Right kidney (tissue), 9 donors: ENCODE measurements at places on chromosomes 13 and 19.

- no peak for DNase-seq
Measured at GRCh38 chr13:53068585-53069520, 40.2 kb downstream of the OLFM4 start.

DNA sequence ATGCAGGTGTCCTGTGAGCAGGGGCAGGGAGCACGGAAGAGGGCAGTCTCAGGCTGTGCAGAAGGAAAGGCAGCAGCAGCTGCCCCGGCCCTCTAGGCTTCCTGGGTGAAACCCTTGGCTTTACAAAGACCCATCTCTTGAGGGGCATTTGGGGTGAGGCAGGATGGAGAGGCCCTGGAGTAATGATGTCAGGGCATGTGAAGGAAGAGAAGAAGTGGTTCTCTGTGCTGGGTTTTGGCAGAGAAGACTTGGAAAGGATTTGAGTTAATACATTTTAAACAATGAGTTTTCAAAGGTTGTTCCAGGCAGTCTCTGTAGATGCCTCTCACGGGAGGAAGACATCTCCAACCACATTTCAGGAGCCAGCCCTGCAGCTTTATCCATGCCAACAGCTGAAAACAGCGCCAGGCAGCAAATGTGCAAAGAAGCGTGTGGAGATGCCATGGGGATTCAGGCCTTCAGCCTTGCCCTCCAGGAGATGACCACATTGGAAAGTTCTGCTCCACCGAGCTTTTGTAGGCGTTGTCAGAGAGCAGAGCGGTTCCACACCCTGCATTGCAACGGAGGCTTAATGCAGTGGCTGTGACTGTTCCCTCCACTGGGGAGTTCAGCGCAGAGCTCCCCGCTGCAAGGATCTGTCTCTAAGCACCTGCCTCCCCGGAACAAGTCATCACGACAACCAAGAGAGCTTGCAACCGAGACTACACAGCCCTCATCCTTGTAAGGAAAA, 322.8 kb downstream of the UQCRFS1 start:
- DNase-seq = no peak

- no peak for DNase-seq
Measured at GRCh38 chr13:104086759-104087158, 1020.5 kb upstream of the SLC10A2 start.

- no peak for DNase-seq
Measured at GRCh38 chr13:39804332-39805210, 149.1 kb downstream of the COG6 start.

GRCh38 chr13:26022538-26023292, 29.1 kb downstream of the SHISA2 start:
- DNase-seq = peak; percentile 71

- DNase-seq = no peak
Measured at GRCh38 chr19:3684817-3685410, 15.4 kb downstream of the PIP5K1C start.

DNA sequence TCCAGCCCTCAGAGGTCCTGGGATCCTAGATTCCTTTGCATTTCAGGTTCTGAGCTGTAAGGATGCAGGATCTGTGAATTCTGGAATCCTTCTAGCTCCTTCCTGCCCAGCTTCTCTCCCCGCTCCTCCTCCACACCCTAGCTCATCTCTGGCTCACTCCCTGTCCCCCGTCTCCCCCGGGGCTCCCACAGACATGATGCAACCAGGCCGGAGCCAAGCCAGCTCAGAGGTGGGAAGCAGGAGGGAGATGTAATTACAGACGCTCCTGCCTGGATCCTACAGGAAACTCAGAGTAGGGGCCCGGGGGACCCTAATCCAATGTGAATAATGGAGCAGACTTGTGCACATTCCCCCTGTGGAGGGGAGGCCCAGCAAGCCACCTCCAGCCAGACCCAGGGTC, 4.5 kb downstream of the GNG8 start:
- DNase-seq = no peak

- DNase-seq = no peak
Measured at GRCh38 chr13:100899720-100900316, 225.2 kb upstream of the TMTC4 start.

DNA sequence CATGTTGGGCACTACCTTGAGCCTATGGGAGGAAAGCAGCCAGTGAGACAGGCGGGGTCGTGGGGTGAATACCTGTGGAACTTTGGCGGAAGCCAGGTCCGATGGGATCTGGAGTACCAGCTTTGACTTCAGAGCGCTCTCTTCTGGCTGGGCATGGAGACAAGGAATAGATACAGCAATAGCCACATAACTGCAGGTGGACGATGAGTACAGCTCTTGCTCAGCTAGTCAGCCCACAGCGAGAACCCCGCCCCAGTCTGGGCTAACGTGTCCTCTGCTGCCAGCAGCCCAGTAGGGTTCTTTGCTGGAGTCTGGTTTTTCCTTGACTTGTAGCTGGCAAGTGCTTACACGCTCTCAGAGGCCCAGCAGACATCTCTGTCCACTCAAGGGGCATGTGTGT, 83.4 kb downstream of the SIPA1L3 start:
- DNase-seq = no peak

DNA sequence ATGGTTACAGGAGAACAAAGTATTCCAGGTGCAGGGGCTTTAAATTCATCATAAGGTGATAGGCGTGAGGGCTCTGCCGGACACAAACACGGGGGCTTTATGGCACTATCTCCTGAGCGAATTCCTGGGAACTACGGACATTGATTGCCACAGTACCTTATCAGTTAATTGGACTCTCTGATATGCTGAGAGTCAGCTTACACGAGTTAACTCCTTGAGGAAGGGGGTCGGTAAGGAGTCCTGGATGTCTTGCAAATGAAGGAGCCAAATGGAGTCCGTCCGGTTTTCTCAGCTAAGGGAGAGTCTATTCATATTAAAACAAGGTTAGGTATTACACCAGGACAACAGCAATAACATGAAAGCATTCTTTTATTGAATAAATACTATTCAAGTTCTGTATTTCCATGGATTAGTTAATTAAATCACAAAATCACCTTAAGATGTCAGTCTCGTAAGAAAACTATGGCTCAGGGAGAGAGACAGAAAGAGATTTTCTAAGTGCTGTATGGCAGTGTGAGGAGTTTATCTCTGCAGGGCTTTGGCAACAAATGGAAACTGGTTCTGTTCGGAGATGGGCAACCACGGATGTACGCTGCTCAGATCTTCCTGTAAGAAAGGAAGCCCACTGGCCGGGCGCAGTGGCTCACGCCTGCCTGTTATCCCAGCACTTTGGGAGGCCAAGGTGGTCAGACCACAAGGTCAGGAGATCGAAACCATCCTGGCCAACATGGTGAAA, 26.2 kb upstream of the HIF3A start:
- no peak for DNase-seq

- peak; percentile 12 for DNase-seq
Measured at GRCh38 chr13:114199954-114200353, 20.9 kb downstream of the CFAP97D2 start.

DNA sequence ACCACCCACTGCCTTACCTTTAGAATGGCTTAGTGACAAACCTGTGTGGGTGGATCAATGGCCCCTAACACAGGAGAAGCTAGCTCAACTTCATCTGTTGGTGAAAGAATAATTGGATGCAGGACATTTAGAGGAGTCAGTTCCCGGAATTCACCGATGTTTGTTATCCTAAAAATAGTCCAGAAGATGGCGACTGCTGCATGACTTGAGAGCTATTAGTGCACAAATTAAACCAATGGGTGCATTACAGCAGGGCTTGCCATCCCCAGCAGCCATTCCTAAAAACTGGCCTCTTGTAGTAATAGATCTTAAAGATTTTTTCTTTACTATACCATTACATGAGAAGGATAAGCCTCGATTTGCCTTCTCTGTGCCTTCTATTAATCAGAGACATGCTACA, 46.8 kb upstream of the ZNF726 start:
- DNase-seq = no peak

- DNase-seq = no peak
Measured at GRCh38 chr13:111093634-111094033, 21.5 kb upstream of the ARHGEF7 start.

GRCh38 chr19:58474291-58474996, 1.7 kb upstream of the ZNF446 start:
- no peak for DNase-seq

DNA sequence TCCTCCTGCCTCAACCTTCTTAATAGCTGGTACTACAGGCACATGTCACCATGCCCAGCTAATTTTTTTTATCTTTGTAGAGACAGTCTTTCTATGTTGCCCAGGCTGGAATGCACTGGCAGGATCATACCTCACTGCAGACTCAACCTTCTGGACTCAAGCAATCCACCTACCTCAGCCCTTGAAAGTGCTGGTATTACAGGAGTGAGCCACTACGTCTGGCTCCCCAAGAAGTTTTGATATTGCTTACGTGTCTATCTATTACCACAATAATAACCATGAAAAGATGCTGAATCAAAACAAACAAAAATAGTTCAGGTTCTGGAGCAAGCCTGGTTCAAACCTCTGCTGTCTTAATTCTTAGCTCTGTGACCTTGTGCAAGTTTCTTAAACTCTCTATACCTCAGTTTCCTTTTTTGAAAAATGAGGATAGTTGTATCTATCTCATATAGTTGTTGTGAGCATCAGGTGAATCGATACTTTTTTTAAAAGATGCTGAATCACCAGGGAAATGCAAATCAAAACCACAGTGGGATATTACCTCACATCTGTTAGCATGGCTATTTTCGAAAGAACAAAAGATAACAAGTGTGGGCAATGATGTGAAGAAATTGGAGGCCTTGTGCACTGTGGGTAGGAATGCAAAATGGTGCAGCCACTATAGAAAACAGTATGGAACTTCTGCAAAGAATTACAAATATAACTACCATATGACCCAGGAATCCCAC, 19.0 kb upstream of the LEUTX start:
- DNase-seq = no peak

DNA sequence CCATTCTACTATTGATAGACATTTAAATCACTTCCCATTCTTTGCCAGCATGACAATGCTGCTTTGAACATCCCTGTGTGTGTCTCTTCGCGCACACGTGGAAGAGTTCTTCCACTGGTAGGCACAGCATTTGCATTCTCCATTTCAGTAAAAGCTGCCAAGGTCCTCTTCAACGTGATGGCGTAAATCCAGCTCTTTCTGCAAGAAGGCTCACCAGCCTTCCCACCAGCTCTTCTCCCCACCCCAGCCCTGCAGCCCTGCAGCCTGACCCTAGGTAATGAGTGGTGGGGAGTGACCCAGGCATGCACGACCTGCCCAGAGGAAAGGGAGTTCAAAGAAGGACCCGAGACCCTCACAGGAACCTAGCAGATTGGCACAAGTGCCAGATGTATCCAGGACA, 31.7 kb upstream of the FFAR2 start:
- DNase-seq = no peak

DNA sequence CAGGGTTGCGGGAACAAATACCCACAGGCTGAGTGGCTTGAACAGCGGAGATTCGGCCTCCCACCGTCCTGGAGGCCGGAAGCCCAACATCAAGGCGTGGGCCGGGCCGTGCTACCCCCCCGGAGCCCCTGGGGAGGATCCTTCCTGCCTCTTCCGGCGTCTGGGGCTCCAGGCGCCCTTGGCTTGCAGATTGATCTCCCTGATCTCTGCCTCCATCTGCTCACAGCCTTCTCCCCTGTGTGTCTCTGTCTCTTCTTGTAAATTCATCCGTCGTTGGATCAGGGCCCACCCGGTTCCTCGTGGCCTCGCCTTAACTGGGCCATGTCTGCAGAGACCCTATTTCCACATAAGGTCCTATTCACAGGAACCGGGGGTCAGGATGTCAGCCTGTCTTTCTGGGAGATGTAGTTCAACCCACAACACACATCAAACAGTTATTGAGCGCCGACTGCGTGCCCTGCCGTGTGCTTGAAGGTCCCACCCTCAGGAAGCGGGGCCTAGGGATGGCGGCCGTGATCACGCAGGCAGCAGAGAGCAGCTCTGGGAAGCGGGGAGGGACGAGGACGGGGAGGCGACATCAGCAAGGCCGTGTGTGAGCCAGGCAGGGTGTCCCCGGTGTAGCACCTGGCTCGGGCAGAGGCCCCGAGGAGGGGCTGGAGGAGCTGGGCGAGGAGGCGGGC, 21.3 kb downstream of the HCN2 start:
- peak; percentile 49 for DNase-seq

DNA sequence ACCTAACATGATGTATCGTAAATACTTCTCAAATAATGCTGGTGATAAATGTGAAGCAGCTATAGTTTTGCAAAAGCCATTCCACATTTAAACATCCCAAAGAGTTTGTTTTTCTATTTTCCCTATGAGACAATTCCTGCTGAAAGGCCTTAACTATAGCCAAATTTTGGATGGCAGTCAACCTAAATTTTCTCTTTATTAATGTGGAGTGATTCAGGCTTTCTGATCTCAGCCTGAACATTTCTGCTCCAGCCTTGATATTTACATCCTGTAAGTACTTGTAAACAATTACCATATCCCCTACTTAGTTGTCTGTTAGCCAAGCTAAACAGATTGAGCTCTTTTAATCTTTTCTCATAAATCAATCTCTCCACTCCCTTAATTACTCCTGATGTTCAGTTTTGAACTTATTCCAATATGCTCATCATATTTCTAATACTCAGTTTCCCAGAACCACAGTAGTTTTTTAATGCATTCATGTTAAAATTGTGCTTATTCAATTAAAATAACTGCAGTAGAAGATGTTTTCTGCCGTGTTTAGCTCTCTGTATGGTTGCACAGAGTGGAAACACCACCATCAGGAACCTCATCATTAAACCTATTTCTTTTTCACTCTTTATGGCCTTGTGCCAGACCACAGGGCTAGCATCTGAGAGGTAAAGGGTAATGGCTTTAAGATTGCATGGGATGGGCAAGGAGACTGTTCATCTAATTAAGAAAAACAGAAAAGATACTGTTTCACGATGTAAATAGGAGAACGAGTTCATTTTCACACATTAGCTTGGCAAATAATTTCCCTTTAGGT, 1235.2 kb upstream of the SLC10A2 start:
- DNase-seq = no peak

GRCh38 chr19:41350735-41351338, 2.9 kb downstream of the TGFB1 start:
- DNase-seq = no peak

GRCh38 chr13:26693749-26694463, 66.7 kb downstream of the GPR12 start:
- no peak for DNase-seq

DNA sequence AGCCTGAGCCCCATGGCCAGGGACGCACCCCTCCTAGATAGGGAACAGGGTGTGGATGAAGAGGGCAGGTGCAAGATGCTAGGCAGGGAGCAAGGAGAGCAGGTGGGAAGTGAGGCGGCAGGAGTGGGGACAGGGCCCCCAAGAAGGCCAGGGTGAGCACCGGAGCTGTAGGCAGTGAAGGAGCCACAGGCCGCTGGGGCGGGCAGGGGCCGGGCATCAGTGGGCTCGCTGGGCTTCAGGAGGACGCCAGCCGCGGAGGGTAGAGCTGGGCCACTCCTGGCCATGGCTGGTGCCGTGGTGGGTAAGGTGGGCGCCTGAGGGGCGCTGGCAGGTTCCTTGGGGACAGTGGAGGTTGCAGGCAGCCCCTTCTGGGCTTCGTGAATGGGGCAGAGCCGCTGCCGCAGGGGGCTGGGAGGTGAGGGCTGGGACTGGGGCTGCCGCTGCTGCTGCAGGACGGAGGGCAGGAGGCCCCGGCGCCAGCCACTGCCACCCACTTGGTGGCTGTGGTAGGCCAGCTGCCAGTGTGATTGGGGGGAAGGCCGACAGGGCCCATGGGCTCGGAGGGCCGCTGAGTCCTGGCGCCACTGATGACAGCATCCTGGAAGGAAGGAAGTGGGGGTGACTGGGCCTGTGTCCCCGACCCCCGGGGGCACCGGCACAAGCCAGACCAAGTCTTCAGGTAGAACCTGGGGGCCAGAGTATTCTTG, 2.1 kb downstream of the NKPD1 start:
- no peak for DNase-seq

GRCh38 chr13:39273953-39274738, 235.9 kb downstream of the NHLRC3 start:
- peak; percentile 16 for DNase-seq

- no peak for DNase-seq
Measured at GRCh38 chr13:35260316-35260715, 216.2 kb downstream of the MAB21L1 start.
